Lower lobe of right lung (tissue), 2 donors: ENCODE measurements at places on chromosomes 4 and X. TPM values are rescaled to one million over a fixed set of nuclear protein-coding genes. Genes with fewer than 3 reads are reported as not detected.

GRCh38 chr4:33104273-33104672, 2384.1 kb downstream of the PCDH7 start:
- no peaks in the 10 kb centered on the region for H3K4me1 ChIP-seq
- H3K36me3 ChIP-seq, result no peaks in the 10 kb centered on the region
- H3K4me3 ChIP-seq, result no peak overlapping the region
- H3K27ac ChIP-seq, result no peak overlapping the region

DNA sequence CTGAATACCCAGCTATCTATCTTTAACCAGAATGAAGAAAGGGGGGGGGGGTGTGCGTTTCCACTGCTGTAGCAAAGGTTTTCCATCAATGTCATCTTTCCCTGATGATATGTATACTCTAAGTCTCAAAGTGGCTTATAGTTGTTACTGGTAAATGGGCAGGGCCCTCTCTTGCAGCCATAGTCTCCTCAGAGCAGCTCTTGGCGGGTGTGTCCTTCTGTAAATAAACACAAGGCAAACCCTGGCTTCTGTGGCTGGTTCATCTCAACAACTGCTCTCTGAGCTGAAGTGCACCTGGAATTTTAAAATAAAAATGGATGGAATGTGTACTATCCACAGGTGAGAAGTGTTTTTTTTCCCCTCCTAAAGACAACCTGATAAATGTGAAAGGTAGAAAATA, 57.5 kb upstream of the SCML1 start:
- no peak for DNase-seq
- H3K4me1 ChIP-seq, result peaks cover 6% of the 10 kb centered on the region
- no peak overlapping the region for H3K27ac ChIP-seq

IDUA gene
- total RNA-seq, result 46.0 TPM

DNA sequence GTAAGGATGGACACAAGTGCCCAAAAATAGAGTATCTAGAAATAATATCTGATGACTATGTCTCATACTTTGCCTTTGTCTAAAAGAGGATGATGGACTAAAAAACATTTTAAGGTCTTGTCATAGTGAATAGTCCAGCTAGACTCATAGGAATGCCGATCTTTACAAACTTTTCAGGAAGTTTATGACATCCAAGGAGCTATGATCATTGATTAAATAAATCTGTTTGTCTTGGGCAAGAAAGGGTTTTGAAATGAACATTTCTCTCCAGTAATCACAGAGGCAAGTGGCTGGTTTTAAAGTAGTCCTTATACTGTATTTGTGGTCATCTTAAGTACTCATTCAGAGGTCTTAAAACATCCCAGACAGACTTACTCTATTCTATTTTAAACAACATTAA, 109.8 kb downstream of the MAPK10 start:
- no peaks in the 10 kb centered on the region for H3K4me1 ChIP-seq
- H3K27ac ChIP-seq, result no peak overlapping the region
- no peak overlapping the region for H3K4me3 ChIP-seq
- no peaks in the 10 kb centered on the region for H3K27me3 ChIP-seq
- no peaks in the 10 kb centered on the region for H3K36me3 ChIP-seq

- H3K36me3 ChIP-seq, result peaks cover 21% of the 10 kb centered on the region
- no peak for DNase-seq
- no peaks in the 10 kb centered on the region for H3K27me3 ChIP-seq
- peak overlapping the region; percentile 61 for H3K27ac ChIP-seq
Measured at GRCh38 chr4:15479913-15480185, 10.2 kb downstream of the CC2D2A start.

DNA sequence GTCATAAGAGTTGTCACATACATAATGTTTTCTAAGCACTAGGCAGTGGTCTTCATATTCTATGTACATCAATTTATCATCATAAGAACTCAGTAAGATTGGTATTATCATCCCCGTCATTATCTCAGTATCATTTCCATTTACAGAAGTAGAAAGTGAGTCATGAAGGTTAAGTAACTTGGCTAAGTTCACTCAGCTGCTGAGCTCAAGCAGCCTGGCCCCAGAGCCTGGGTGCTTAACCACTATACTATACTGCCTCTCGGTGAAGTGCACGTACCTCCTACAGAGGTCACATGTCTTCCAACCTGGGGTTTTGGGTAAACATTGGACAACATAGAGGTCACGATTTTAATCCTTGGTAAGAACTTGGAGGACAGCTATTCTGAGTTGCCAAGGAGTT, 161.5 kb upstream of the GATB start:
- no peak overlapping the region for H3K4me3 ChIP-seq
- no peak for DNase-seq
- no peaks in the 10 kb centered on the region for H3K36me3 ChIP-seq
- H3K27ac ChIP-seq, result no peak overlapping the region
- no peaks in the 10 kb centered on the region for H3K4me1 ChIP-seq

- H3K36me3 ChIP-seq, result no peaks in the 10 kb centered on the region
- H3K4me1 ChIP-seq, result no peaks in the 10 kb centered on the region
- DNase-seq, result no peak
- H3K4me3 ChIP-seq, result no peak overlapping the region
- no peak overlapping the region for H3K27ac ChIP-seq
Measured at GRCh38 chr4:108581083-108581482, 39.3 kb upstream of the RPL34 start.

- H3K27me3 ChIP-seq, result no peaks in the 10 kb centered on the region
- H3K4me3 ChIP-seq, result no peak overlapping the region
- H3K36me3 ChIP-seq, result no peaks in the 10 kb centered on the region
- no peak overlapping the region for H3K27ac ChIP-seq
Measured at GRCh38 chrX:19824603-19825002, 62.8 kb downstream of the SH3KBP1 start.

- DNase-seq, result no peak
- no peaks in the 10 kb centered on the region for H3K36me3 ChIP-seq
- H3K27ac ChIP-seq, result no peak overlapping the region
- no peak overlapping the region for H3K4me3 ChIP-seq
Measured at GRCh38 chrX:5113128-5113527, 1115.5 kb downstream of the NLGN4X start.

KLHL13 gene
- total RNA-seq, result 3.9 TPM

ZFP92 gene
- total RNA-seq, result 4.5 TPM

USP17L5 gene
- total RNA-seq, result not detected

DNA sequence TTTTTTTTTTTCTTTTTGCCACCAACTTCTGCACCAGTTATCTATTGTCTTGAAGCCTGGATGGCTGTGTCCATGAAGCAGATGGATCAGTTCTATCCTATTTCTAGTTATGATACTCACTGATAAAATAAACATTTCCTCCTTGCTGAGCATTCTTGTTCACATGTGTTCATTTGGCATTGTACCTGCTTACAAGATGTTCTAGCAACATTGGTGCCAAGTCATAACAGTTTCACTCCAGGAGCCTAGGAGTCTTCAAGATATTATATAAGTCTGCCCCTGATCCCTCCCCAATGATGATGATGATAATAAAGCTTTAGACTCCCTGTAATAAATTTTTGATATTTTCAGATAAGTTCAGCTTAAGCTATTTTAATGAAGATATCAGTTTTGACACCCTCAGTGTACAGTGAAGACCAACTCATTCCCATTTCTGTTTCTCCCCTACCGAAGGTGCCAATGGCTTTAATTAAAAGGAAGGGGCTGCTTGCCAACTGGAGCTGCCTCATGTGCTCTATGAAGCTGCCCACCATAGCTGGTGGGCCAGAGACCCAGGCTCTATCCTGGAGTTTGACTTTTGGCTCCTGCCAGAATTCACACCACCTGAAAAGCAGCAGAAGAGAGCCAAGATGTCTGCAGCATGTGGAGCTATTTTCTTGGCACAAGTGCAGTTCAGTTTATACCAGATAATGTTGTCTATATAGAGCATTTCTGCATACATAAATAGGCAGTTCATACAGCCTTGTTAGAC, 265.4 kb upstream of the TET2 start:
- no peaks in the 10 kb centered on the region for H3K36me3 ChIP-seq
- H3K27me3 ChIP-seq, result no peaks in the 10 kb centered on the region
- no peak for DNase-seq
- H3K4me1 ChIP-seq, result no peaks in the 10 kb centered on the region
- no peak overlapping the region for H3K4me3 ChIP-seq

DNA sequence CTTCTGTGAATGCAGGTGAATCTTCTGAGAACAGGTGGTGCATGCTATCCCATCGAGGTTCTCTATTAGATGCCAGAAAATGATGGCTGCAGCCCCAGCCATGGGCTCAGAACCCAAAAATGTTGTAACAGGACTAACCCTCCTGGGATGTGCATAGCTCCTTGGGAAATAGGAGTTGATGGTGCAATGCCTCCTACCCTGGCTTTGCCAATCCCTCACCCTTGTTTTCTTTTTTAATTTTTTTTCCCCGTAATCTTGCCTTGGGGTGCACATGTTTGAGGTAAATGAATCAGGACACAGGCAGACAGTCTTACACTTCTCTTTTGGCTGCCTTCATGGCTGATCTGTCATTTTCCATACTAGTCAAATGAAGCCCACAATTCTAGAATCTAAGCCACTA, 96.6 kb downstream of the KIT start:
- no peaks in the 10 kb centered on the region for H3K4me1 ChIP-seq
- no peak overlapping the region for H3K27ac ChIP-seq
- H3K4me3 ChIP-seq, result no peak overlapping the region
- H3K27me3 ChIP-seq, result no peaks in the 10 kb centered on the region

C4orf36 gene
- 1.6 TPM for total RNA-seq

- DNase-seq, result no peak
- H3K27me3 ChIP-seq, result no peaks in the 10 kb centered on the region
- H3K4me1 ChIP-seq, result no peaks in the 10 kb centered on the region
- no peak overlapping the region for H3K4me3 ChIP-seq
- H3K27ac ChIP-seq, result no peak overlapping the region
- H3K36me3 ChIP-seq, result no peaks in the 10 kb centered on the region
Measured at GRCh38 chr4:31052519-31052918, 332.4 kb downstream of the PCDH7 start.

DNA sequence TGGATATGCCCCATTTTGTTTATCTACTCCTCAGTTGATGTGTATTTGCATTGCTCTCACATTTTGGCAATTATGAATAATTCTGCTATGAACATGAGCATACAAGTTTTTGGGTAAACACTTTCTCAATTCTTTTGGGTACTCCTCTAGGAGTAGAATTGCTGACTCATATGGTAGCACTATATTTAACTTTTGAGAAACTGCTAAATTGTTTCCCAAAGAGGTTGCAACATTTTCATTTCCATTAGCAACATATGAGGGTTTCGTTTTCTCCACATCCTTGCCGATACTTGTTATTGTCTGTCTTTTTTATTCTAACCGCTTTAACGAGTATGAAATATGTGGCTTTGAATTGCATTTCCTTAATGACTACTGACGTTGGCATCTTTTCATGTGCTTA, 185.4 kb downstream of the TSPAN5 start:
- no peak overlapping the region for H3K4me3 ChIP-seq
- H3K36me3 ChIP-seq, result no peaks in the 10 kb centered on the region
- H3K4me1 ChIP-seq, result peaks cover 12% of the 10 kb centered on the region
- H3K27me3 ChIP-seq, result no peaks in the 10 kb centered on the region

DGAT2L6 gene
- not detected for total RNA-seq

XK gene
- 2.2 TPM for total RNA-seq

DNA sequence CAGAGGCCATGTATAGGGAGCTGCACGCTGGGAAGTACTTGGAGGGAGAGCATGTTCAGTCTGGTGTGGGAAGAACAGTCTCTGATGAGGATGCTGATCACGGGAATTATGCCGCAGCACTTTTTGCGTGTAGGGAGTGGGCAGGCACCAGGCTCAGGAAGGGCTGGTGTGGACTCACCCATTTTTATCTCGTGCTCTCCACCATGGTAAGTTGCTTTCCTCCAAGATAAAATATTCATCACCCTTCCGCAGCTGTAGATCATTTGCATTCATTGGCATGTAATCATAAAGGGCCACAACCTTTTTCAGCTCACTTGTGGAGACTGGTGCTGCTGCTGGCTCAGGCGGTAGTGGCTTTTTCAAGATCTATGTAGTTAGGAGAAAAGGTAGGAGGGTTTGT, 11.8 kb upstream of the TIMM8A start:
- H3K27me3 ChIP-seq, result no peaks in the 10 kb centered on the region
- H3K36me3 ChIP-seq, result no peaks in the 10 kb centered on the region
- no peak overlapping the region for H3K27ac ChIP-seq
- no peaks in the 10 kb centered on the region for H3K4me1 ChIP-seq
- DNase-seq, result no peak

NAA11 gene
- not detected for total RNA-seq

DNA sequence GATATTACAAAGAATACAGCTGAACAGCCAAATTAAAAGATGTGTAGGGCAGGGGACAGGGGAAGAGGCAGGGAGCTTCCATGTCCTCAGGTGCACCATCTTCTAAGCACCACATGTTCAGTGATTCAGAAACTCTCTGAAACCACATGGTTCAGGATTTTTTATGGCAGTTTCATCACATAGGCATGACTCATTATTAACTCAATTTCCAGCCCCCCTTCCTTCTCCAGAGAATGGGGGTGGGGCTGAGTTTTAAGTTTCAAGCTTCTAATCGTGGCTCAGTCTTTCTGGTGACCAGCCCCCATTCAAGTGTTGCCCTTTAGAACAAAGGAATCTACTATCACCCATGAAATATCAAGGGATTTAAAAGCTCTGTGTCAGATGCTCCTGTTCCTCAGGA, 317.8 kb upstream of the GALNT7 start:
- DNase-seq, result no peak
- H3K27me3 ChIP-seq, result no peaks in the 10 kb centered on the region
- H3K27ac ChIP-seq, result no peak overlapping the region
- H3K36me3 ChIP-seq, result no peaks in the 10 kb centered on the region

GRCh38 chr4:10983268-10983667, 298.7 kb upstream of the CLNK start:
- H3K27me3 ChIP-seq, result no peaks in the 10 kb centered on the region
- no peaks in the 10 kb centered on the region for H3K36me3 ChIP-seq
- no peak overlapping the region for H3K27ac ChIP-seq
- no peaks in the 10 kb centered on the region for H3K4me1 ChIP-seq
- no peak for DNase-seq
